ENCODE measurements at places on chromosomes 1 and 21.

DNA sequence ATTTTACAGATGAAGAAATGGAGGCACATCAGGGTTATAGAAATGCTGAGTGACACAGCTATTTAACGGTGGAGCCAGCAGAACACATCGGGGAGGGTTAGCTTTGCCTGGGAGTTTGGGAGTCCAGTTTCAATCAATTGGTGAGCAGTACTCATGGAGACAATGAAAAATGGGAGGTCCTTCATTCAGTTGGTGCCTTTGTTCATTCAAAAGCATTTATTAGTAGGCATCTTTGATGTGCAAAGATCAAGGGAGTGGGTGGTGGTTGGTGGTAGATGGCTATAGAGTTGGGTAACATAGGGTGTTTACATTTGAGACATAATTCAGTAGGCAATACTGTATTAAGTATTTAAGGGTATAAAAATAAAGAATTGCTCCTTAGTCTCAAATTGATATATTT is 183.7 kb upstream of the LMO4 start:
- DNase-seq = no peak

DNA sequence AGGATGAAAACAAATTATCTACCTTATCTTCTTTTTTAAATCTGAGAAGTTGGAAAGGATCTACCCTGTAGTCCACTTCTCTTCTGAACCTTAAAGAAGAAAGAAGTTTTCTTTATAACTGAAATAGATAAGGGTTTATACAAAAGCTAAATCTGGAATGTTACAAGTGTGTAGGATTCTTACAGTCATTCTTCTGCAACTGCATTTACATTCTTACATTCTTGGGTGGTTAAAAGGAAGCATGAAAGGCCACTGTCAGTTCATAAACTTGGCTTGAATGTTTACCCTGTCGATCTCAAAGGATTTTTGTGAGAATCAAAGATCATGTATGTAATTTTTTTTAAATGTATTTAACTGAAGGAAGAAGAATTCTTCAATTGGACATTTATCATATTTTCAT is 142.1 kb upstream of the BRINP3 start:
- DNase-seq = no peak

DNA sequence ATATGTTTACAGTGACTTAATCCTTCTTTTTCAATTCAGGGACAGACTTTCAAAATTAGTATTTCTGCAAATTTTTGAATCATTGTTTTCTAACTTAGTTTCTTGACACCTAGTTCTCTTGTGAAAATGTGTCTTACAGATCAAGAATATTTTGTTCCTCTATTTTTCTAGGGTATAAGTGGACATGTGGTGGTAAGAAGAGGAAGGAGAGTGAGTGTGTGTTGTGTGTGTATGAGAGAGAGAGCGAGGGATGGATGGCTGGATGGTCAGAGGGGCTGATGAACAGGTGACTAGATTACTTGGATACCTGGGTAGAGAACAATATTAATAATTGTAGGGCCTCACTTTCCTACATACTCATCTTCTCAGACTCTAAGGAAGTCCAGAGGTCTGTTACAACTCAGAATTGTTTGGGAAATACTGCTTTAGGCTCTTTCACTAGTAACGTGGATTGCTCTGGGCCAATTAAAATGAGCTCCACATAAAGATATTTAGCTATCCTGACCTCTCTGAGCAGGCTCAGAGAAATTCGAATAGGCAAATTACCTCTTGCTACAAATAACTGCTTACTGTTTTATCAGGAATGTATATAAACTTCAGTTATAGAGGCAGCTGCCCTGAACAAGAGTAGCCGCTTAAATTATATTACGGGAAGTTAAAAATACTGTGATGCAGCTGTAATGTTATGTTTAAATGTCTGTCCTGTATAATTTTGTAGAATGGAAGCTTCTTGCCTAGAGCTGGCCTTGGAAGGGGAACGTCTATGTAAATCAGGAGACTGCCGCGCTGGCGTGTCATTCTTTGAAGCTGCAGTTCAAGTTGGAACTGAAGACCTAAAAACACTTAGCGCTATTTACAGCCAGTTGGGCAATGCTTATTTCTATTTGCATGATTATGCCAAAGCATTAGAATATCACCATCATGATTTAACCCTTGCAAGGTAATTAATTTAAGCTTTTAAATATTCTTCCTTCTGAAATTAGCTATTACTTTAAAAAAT is 19.7 kb downstream of the GPSM2 start:
- no peak for DNase-seq

DNA sequence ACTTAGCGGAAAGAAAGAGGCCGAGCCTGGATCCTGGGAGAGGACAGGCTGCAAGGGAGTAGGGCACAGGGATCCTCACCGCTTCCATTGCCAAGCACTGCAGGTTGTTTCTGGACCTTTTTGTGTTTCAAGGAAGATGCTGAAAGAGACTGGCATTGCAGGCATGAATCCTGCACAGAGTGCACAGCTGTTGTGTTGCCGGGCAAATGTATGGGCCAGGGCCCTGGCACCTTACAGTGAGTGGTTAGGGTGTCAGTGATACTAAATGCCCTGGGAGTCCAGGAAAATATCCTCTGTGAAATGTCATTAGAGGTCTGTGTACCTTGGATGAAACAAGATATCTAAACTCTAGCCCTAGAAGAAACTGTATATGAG is 145.5 kb upstream of the FGGY start:
- DNase-seq = no peak

GRCh38 chr1:19814681-19815503 is at the start of gene RNF186:
Gene RNF186, minus strand, starts transcription at chr1:19815283. Its CDS starts 182 bp downstream, at chr1:19815101.
- DNase-seq = no peak

GRCh38 chr1:159898527-159898926 is 1.4 kb downstream of the CFAP45 start:
- DNase-seq = no peak

GRCh38 chr1:15099441-15100120 is 54.0 kb upstream of the TMEM51 start:
- DNase-seq = no peak

DNA sequence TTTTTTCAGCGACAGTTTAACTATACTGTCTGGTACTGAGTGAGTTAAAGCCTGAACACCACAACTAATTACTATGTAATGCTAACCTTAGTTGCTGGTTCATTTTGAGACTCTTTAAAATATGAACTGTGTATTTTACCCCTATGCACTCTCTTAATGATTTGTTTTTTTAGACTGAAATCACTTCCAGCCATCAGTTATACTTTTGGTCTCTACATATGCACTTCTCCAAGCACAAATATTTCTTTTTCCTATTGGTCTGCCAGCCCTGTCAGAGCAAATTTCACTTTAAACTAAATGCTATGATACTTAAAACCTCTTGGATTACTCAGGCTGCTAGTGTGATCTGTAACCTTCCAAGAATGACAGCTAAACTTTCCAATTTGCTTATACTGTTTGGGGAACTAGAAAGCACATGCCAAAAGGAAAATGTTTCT is 38.1 kb upstream of the SCYL3 start:
- no peak for DNase-seq

GRCh38 chr21:34097442-34097841 is 24.1 kb downstream of the MRPS6 start:
- no peak for DNase-seq

DNA sequence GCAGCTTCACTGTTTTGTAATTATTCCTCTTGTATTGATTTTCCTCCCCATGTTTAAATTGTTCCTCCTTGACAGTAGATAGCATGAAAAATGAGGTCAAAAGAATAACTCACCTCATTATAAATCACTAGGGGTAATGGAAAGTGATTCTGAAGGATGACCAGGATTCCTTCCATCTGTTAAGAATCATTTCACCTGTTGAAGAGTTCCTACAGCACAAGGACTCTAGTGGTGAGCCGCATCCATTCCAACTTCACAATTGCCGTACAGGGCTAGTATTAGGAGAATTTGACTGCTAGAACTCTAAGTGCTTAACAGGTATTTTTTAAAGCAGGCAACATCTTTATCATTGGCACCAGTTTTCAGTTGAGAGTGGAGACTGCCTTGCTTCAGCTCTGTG is 13.7 kb downstream of the PPP1R12B start:
- DNase-seq = no peak

DNA sequence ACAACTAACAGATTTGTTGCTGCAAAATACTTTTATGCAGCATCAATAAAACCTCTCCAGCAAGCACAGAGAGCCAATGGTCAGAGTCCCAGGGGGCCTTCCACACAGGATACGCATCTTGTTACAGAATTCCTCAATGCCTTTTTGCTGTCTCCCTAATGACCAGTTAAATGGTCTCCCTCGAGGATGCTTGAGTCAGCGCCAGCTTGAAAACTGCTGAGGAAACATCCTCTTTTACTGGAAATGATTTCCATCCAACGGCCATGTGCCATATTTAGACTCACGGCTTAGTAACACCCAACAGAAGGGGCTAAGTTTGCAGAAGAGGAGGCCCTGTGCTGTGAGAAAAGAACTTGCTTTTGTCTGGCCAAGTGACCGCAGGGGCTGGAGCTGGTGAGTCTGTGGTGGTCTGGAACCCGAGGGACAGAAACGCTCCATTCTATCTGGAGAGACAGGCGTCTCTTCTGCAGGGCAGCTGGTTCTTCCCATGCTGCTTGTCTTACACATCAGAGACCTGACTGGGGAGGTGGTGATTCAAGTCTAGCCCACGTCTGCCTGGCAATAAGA is 496.4 kb downstream of the SETD4 start:
- DNase-seq = no peak

DNA sequence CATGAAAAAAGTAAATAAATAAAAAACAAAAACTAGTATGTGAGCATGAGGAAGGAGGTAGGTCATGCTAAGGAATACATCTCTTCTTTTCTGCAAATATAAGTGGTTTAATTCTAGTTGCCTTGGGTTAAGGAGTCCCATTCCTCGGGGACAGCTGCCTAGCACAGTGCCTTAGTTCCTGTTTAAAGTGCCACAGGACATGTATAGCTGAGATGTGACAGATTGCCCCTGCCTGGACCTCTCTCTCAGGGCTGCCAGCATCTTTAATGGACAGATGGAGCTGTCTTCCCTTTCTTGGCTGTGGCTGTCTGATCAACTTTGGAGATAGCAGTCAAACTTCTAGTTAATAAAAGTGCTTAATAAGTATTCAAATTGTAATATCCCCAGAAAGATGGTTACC is 50.0 kb downstream of the TSEN15 start:
- DNase-seq = no peak

DNA sequence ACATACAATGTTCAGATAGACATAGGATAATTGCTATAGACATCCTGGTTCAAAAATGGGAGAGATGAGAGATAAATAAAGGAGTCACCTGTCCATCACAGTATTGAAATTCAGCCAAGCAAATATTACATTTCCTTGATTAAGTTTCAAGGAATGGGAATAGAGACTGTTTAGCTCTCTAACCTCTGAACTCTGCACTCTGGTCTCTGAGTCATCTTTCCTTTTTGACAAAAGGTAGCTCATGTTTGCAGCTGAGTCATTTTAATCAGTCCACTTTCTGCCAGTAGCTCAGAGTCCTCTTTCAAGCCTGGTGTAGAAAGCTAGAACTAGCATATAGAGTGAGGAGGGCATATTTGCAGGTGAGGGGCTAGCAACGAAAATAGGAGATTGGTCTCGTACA is 51.4 kb upstream of the GJA8 start:
- DNase-seq = no peak

DNA sequence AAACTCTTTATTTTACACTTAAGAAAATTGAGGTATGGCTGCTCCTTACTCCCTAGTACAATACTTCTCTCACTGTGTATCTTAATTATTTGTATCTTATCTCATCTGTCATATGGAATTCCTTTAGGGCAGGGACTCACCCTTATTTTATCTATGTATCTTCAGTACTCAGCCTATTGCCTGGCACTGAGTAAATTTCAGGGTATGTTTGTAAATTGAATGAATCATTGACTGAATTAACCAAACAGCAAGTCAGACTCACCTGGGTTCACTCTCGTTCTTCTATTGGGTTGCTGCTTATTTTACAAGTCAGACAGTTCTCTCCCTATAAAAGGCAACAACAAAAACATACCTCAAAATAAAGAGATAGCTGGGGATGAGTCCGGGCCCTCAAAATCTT is 63.8 kb downstream of the LAMC1 start:
- DNase-seq = no peak

DNA sequence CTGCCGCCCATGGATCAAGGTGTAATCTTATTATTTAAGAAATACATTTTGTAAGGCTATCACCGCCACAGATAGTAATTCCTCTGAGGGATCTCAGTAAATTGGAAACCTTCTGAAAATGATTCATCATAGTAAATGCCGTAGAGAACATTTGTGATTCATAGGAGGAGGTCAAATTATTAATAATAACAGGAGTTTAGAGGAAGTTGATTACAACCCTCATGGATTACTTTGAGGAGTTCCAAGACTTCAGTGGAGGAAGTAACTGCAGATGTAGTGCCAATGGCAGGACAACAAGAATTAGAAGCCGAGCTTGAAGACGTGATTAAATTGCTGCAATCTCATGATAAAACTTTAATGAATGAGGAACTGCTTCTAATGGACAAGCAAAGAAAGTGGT is 280.1 kb downstream of the PTPRC start:
- no peak for DNase-seq

DNA sequence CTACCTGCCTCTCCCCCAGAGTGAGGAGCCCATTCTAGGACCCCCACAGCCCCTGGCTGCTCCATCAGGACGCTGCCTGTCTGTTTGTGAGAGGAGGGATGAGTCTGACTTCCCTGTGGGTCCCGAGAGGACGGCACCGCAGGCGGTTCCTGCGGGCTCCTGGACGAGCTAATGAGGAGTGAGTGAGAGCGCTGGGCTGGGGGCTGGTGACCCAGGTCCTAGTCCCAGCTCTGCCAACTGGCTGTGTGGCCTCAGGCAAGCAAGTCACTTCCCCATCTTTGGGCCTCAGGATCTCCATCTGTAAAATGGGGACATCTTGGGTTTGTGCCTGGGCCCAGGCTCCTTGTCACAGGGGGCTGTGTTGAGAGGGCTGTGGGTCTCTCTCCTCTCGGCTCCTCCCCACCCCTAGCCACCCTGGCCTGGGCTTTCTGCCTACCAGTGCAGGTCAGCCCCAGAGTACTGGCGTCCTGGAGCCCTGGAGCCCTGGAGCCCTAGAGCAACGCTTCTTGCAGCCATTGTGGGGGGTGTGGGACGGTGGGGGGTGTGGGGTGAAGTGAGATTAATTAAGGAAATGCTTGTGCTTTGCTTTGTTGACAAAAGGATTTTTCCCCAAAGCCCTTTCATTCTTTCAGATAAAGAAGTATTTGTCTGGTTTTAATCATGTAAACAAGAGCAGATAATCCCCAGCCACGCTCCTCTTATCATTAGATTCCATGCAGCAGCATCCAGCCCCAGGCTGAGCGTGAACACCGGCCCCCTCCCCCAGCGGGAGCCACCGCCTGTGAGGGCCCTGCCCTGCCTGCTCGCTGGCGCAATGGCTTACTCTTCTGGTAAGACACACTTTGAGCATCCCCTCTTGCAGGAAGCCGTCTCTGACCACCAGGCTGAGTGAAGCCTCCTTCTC is 26.8 kb downstream of the SLC1A7 start:
- DNase-seq = no peak

Data from stimulated activated CD8-positive, alpha-beta memory T cell treated with anti-CD3 and anti-CD28 coated beads, Interleukin-15, amount 100 ng/mL, for 48 hours (primary cell).